Non-pigmented ciliary epithelial cell (primary cell): ENCODE measurements at places on chromosomes 2 and 18.

- DNase-seq, result no peak
Measured at GRCh38 chr18:58666176-58666575, 5.1 kb upstream of the MALT1 start.

DNA sequence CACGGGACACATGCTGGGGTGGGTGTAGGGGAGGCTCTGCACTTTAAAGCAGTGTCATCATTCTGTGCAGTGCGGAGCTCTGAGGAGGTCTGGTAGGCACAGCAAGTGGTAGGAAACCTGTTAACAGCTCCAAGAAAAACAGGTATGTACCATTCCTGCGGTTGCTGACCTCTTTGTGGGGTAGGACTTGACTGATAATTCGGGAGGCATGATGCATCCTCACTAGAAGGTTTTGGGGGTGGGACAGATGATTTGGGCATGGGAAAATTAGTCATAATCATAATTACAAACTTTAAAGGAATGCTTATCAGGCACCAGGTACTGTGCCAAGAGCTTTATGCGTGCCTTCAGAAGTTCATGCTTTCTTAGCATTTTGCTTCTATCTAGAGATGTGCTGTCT is 9.7 kb downstream of the DOK1 start:
- no peak for DNase-seq

DNA sequence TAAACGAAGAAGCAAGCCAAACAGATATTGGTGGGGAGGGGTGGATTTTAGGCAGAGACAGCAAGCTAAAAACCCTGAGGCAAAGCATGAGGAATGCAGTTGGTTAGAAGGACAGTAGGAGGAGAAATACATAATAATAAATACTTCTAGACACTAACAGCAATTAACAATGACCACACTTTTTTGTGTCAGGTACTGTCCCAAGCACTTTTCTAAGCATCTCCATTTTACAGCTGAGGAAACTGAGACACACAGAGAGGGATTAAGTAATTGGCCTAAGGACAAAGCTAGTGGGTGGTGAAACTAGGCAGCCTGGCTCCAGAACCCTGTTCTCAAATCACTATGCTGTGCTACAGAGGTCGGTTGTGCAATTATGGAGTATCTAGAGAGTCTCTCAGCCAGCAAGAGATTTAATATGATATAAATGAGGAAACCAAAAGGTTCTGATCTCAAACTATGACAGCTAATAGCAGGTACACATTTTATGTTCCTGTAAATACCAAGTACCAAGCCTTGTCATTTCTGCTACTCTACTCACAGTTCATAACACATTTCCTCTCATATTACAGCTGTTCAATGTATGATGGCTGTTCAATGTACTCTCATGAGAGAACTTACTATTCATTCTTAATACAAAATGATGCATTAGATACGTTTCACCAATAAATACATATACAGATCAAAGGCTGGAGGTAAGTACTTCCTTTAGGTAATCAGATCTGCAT is 5.3 kb downstream of the MAP4K3 start:
- DNase-seq, result no peak

DNA sequence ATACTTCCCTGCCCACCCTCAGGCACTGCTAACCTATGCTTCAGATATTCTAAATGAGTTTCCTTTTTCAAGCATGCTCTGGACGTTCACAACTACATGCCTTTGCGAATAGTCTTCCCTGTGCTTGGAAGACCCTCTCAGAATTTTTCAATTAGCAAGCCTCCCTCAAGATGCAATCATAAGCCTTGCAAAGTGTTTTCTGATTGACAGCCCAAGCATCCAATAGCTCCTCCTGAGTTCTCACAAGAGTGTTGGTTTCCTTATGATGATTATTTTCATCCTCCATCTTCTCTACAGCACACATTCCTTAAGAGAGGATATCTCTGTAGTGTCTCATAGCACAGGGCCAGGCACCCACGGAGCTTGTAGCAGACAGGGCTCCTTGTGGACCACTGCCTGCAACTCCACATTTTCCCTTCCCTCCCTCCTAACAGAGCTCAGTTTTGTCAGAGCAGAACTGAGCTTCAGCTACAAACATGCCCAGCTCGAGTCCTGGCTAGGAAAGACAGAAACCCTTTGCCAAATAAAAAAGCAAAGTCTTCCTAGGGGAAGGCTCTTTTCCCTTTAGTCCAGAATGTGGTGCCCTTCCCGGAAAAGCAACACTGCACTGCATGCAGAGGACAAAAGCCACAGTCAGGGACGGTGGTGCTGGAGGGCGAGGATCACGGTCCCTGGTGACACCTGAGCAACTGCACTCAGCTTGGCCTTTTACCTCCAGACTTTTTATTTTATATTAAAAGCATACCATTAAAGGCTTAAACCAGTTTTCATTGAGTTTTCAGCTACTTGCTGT is 819.8 kb upstream of the ID2 start:
- no peak for DNase-seq

DNA sequence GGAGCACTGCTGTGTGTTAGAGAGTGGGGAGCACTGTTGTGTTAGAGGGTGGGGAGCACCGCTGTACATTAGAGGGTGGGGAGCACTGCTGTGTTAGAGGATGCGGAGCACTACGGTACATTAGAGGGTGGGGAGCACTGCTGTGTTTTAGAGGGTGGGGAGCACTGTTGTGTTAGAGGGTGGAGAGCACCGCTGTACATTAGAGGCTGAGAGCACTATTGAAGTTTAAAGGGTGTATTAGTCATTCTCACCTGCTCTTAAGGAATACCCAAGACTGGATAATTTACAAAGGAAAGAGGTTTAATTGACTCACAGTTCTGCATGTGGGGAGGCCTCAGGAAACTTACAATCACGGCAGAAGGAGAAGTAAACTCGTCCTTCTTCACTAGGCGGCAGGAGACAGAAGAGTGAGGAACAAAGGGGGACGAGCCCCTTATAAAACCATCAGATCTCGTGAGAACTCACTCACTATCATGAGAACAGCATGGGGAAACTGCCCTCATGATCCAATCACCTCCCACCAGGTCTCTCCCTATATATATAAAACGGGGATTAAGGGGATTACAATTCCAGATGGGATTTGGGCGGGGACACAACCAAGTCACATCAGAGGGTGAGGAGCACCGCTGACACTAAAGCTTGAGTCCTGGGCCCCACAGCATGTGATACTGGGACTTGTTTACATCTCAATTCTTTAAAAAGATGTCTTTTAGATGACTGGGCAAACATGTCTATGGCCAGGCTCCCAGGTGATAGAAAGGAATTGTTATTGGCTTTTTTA is 19.5 kb upstream of the AGXT start:
- no peak for DNase-seq
